ENCODE measurements at places on chromosomes 4 and X.

- DNase-seq: no peak
Observed at GRCh38 chr4:20622701-20623100, 77.6 kb upstream of the PACRGL start.

GRCh38 chrX:13485167-13485566 is 84.2 kb upstream of the EGFL6 start:
- no peak for DNase-seq

DNA sequence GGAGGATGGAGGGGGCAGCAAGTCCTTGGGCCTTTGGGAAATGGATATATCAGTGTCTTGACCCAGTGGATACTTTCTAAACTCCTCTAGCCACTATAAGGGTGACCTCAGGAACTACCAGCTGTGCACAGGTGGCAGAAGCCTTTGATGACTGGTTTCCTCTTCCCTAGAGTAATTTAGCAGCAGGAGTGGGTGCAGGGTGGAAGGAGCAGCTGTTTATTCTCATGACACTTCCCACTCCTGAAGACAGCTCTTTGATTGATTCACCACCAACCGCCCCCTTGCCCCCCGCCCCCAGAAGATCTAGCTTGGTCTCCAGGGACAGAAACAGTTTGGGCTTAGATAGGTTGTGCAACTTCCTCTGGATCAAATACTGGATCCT is 63.0 kb downstream of the GPC3 start:
- DNase-seq: no peak

- no peak for DNase-seq
Observed at GRCh38 chr4:25029479-25030276, 1.1 kb downstream of the LGI2 start.

- DNase-seq: no peak
Observed at GRCh38 chr4:109592367-109592766, 32.3 kb downstream of the MCUB start.

DNA sequence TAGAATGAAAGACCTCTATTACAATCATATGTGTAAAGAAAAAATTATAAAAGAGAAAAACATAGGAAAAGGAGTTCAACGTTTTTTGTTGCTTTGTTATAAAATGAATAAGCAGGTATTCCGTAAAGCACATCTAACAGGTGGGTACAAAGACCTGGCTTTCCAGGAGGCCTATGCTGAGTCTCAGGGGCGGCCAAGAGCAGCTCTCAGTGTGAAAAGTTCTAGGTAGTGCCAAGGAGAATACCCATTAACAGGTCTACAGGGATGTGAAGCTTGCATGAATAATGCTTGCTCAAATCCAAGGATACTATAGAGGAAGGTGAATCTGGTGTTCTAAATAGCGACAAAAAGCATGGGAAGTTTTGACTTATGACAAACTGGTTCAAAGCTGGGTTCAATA is 944.4 kb downstream of the PDHA2 start:
- DNase-seq: no peak

DNA sequence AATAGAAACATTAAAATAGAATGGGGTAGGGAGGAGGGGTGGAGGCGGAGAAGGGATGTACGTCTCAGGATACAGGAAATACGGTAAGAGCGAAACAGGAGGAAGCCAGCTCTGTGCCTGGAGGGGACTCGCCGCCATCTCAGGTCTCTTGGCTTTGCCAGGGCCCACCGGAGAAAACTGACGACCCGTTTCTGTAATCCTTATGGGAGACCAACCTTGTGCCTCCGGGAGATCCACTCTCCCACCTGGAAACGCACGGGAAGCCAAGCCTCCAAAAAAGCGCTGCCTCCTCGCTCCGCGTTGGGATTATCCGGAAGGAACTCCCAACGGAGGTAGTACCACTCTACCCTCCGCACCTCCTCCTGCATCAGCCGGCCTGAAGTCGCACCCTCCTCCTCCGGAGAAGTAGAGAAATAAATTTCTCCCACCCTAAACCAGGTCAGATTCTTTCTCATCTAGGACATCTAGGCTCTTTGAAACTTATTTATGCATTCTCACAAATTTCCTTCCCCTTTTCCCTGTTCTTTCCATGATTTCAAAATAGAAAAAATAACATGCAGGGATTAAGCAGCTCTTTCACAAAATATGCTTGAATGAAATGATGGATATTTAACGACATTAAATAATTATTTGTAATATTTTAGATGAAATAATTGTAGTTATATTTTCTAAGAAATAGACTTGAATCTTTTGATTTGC is at the start of gene NBDY:
Gene NBDY (plus strand): TSS at position 92 of the 699 bp plus-strand sequence. CDS start 111 bp downstream, at position 203.
- DNase-seq: no peak

DNA sequence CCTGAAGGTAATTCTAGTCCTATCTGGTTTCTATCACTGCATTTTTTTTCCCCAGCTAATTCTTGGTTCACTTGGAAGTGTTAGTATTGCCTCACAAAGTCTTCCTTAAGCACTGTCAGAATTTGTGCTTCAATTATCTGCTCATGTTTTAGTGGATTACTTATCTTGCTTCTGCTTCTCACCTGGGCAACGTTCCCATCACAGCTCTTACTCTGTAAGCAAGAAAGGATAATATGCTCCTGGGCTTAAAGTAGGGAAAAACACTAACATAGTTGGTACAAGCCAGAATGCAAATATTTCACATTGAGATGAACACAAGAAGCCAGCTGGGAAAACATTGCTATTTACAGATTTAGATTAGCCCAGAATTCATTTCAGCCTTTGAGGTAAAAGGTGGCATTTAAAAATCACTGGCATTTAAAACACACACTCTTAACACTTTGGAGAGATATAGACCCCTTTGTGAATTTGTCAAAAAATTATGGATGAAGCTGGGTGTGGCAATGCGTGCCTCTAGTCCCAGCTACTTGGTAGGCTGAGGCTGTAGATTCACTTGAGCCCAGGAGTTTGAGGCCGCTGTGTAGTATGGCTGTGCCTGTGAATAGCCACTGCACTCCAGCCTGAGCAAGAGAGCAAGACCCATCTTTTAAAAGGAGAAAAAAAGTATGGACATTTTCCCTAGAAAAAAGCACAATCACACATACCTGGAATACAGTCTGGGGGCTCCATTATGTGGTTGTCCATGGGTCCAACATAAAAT is 6.6 kb upstream of the PTPN13 start:
- no peak for DNase-seq

- DNase-seq: no peak
Observed at GRCh38 chr4:153418558-153418957, 47.6 kb upstream of the TMEM131L start.

GRCh38 chr4:14096396-14096965 is 469.0 kb upstream of the BOD1L1 start:
- no peak for DNase-seq

DNA sequence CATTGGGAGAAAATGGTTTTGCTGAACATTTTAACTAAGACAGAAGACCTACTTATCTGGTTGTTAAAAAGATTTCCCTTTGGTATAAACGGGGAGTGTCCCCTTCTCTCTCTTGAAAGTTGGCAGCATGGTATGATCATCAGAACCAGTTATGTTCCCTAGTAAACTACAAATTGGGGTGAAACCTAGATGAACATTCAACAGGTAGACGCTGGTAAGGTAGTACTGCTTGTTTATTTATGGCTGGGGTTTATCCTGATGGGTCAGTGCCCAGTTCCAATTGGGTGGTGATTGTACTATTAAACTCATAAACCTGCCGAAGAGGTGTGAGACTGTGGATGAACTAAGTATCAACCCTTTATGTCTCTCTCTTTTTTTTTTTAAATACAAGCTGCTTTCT is 100.5 kb downstream of the MBNL3 start:
- DNase-seq: no peak

- no peak for DNase-seq
Observed at GRCh38 chr4:133565379-133565778, 416.3 kb downstream of the PCDH10 start.

DNA sequence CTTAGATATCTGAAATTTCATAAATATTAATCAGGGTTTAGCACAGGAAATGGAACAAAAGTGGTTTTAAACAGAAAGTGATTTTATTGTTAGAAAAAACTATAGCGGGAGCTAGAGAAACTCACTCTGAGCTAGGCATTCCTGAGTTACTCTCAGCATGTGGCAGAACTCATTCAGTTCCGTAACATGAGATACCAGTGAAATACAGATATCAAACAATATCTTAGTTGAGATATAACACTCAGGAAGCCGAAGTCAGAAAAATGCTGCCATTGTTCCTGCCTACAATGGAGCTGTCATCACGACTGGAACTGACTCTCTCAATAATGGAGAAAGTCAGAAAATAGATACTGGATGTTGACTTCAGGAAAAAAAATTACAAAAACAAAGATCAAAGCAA is 1428.7 kb downstream of the PCDH18 start:
- no peak for DNase-seq

GRCh38 chr4:7182616-7183015 is 9.7 kb upstream of the SORCS2 start:
- DNase-seq: no peak

GRCh38 chrX:3994315-3994714 is 280.9 kb upstream of the PRKX start:
- no peak for DNase-seq

DNA sequence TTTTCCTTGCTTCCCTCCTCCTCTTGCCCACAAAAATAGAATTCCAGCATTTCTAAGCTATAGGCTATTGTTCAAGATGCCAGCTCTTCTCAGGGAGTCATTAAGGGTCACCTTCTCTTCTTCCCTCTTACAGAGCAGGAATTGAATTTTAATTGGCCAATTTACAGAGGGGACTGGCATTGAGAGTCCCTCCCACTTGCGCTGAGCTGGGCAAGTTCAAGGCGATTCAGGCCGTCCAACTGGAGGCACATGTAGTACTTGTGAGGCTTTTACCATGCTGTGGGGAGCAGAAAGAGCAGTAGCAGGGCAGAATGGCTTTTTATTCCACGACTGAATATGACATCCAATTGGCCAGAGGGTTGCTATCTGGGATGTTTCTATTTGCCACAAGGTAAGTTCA is 181.9 kb downstream of the SOWAHB start:
- DNase-seq: no peak

- no peak for DNase-seq
Observed at GRCh38 chr4:39626913-39627312, 11.8 kb downstream of the SMIM14 start.

- peak; percentile 70 for DNase-seq
Observed at GRCh38 chr4:73573794-73574528, 46.3 kb downstream of the RASSF6 start.

DNA sequence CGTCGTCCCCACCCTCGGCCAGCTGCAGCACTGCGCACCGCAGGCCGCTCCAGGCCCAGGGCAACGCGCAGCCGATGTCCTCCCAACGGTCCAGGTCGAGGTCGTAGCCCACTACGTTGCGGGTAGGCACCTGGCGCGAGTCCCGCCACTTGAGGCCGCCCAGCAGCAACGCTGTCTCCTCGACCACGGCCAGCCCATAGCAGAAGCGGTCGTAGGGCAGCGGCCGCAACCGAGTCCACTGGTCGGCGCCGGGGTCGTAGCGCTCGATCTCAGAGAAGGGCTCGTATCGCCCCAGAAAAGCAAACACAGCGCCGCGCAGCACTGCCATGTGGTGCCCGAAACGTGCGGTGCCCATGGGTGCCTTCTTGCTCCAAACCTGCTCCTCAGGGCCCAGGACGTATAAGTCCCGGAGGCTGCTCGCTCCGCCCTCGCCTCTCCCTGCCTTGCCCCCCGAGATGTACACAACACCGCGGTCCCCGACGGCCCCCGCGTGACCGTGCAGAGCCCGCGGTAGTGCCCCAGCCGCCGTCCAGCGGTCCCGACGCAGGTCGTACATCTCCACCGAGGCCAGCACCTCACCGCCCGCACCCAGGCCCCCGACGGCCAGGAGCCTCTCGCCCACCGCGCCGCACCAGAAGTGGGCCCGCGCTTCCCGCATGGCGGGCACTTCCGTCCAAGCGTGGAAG is 2.1 kb downstream of the KLHL34 start:
- no peak for DNase-seq

DNA sequence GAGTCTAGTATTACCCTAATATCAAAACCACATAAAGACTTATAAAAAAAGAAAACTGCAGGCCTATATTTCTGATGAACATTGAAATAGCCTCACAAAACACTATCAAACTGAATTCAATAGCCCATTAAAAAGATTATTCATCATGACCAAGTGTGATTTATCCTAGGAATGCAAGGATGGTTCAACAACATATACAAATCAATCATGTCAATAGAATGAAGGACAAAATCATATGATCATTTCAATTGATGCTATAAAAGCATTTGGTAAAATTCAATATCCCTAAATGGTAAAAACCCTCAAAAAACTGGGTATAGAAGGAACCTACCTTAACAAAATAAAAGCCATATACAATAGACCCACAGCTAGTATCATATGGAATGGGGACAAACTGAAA is 797.9 kb upstream of the INTU start:
- no peak for DNase-seq

GRCh38 chrX:7132335-7133049 is 15.0 kb upstream of the STS start:
- no peak for DNase-seq

DNA sequence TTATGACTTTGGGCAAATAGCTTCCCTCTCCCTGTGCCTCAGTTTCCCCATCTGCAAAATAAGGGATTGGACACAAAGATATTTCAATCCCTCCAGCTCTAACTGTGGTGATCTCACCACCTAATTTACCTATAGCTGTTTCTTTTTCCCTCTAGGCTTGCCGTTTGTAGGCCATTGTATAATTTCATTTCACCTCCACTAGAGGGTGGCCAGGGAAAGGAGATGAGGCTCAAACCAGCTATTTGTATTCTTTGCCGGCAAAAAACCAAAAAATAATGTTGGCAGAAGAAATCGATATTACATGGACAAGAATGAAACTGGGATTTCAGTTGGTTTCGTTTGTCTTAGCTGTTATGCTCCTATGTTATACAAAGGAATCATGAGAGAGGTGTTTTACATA is 36.1 kb upstream of the DOCK11 start:
- DNase-seq: no peak

DNA sequence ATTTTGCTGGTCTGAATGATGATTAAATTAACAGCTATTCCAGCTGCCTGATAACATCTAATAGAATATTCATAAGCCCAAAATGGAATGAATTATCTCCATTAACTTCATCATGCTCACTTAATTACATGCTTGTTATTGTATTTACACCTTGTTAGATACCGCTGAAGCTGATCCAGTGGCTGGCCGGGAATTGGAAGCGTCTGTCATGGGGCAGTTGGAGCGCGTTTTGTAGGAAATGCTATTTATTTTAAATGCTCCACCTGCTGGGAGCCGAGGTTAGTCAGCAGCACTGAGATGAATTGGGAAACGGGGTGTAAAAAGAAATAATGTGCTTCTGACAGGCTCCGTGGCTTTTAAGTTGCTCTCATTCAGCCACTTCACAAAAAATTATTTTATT is 25.2 kb downstream of the ARX start:
- no peak for DNase-seq

DNA sequence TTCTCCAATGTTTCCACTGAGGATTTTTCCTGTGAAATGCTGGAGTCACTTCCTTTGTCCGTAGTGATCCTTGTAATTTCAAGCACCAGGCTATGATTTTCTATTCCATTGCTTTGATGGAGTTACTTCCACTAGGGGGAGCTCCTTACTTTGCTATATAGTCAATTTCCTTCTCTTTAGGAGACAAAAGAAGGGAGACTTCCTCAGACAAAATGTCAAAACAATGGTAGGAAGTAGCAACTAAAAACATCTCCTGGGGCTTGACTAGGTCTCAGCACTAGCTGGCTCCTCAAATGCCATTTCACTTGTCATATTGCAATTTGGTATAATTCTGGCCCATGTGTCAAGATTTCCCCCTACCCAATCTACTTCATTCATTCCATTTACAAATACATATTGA is 24.1 kb downstream of the ZCCHC12 start:
- no peak for DNase-seq

Data from type B pancreatic cell (in vitro differentiated cells).